ENCODE measurements at places on chromosomes 12 and 14.

GRCh38 chr14:104800015-104800770 is 708 bp upstream of the ZBTB42 start:
- peak; percentile 85 for DNase-seq

- no peak for DNase-seq
These were observed 490 bp downstream of the RILPL1 start for GRCh38 chr12:123532808-123533649.

DNA sequence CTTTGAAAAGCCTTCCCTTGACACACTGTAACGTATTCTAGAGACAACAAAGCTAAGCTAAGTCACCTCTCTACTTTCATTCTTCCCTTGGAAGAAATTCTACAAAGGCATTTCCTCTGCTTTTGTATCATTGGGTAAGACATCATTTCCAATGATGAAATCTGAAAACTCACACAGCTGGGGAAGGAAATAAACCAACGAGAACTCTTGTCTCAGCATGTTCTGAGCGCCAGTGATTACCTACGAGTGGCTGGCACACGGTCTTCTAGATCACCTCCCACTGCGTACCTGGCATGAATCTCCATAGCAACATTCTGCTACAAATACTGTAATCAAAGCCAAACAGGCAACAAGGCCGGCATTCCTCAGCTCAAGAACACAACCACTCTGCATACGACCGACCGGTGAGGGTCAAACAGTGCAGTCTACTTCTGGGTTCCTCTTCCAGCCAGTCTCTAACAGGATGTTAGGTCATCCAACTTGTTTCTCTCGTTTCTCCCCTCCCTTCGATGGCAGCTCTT is 7.6 kb downstream of the VPS37B start:
- DNase-seq = no peak

DNA sequence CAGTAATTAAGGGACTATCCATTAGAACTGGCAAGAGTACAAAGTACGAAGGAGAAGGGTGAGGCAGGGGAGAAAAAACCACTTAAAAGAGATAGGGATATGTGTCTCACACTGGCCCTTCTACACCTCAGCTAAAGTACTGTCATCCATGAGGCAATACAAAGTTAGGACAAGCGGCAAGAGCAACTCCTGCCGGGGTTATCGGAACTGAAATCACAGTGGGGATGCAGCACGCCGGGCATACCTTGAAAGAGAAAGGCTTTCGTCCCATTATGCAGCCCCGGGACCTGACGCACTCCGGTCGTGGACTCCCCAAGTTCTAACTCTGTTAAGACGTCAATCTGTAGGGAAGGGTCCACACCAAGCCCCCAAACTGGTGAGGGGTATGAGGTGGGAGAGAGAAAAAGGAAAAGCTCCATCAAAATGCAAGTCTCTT is 1.1 kb downstream of the NELL2 start:
- no peak for DNase-seq

Data from activated T-cell treated with anti-CD3 and anti-CD28 coated beads, Interleukin-2, amount 50 U/mL, for 24 hours (primary cell).